ENCODE measurements at places on chromosomes 6 and 20.

- DNase-seq: no peak
These were observed 25.5 kb upstream of the SMIM26 start for GRCh38 chr20:18541741-18542140.

DNA sequence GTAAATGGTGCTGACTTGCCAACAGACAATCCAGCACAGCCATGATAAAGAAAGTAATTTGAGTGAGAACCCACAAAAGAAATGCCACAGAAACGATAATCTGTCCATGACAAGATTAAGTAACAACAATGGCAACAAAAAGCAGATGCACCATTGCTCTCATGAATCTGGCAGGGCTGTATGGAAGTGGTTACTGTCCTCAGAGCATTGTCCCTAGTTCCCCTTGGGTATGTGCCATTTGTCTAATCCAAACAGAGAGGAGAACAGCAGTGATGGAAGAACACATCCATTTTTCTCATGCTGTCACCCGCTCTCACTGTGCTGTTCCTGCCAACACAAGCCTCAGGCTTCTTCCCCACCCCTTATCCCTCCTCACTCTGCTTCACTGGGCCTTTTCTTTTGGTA, 65.8 kb downstream of the REV3L start:
- no peak for DNase-seq

DNA sequence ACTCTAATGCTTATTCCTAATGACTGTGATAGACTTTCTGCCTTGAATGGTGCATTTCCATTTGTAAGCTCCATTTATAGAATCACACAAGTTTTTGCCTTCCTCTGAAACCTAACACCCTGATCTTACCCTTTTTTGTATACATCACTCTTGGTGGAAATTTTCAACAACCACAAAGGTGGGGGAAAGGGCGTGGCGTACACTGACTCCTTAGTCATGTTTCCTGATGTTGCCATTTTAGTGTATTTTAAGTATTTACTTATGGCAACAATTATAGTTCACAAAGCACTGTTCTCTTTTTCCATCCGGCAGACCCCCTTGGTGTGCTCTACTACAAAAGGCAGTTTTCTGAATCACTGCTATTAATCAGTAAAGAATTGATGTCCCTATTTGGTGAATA, 92.0 kb downstream of the ATXN1 start:
- peak; percentile 52 for DNase-seq

GRCh38 chr20:12054556-12054955, 136.9 kb downstream of the BTBD3 start:
- no peak for DNase-seq

DNA sequence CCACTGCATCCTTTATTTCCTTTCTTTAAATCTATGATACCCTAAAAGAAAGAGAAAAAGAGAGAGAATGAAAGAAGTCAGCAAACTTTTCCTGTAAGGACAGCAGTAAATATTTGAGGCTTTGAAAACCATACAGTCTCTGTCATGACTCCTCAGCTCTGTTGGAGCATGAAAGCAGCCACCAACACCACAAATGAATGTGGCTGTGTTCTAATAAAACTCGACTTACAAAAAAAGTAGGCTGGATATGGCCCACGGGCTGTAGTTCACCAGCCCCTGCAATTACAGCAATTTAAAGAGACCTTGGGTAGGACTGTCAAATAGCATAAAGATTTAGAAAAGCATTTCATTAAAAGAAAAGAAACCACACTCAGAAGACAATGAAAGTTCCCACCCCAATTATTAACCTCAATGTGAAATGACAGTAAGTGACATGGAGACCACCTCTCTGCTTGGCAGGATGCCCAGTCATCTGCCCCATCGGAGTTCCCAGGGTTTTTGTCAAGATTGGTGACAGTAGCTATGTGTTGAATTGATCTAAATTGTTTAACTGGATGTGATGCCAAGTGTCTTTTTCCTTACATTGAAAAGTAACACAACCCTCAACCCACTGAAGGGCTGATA, 50.9 kb downstream of the TNFRSF21 start:
- no peak for DNase-seq

DNA sequence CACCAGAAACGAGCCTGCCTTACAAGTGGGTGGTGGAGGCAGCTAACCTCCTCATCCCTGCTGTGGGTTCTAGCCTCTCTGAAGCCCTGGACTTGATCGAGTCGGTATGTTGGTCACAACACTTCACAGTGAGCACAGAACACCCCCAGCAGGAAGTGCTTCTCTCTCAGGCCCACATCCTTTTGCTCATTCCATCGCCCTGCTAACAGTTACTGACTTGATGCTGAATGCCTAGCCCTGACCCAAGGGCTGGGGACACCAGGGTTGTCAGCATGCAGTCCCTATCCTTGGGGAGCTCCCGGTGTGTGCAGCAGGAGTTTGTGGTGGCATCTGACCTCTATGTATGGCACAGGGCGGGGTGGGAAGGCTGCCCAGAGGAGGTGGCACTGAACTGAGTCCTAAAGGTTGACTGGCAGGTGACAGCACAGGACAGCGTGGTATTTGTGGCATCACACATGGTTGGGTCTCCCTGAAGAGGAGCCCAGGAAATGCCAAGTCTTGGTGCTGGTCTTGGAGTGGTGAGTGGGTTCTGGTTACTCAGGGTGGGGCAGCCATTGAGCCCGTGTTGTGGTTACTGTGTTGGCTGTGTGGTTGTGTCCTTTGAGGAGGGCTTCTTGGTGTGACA, 26.7 kb downstream of the GTSF1L start:
- DNase-seq: no peak

- DNase-seq: peak; percentile 39
These were observed 108.3 kb upstream of the PHACTR3 start for GRCh38 chr20:59495894-59496510.

Measured in stimulated activated CD8-positive, alpha-beta memory T cell treated with anti-CD3 and anti-CD28 coated beads, Interleukin-4, amount 100 ng/mL, for 1 hour (primary cell).